ENCODE measurements at places on chromosomes 4 and X.
A peak's percentile ranks its signal among the peaks of the same experiment; 100 is the strongest.

GRCh38 chrX:46637938-46638337 lies 64.4 kb downstream of the CHST7 start:
- DNase-seq = no peak

DNA sequence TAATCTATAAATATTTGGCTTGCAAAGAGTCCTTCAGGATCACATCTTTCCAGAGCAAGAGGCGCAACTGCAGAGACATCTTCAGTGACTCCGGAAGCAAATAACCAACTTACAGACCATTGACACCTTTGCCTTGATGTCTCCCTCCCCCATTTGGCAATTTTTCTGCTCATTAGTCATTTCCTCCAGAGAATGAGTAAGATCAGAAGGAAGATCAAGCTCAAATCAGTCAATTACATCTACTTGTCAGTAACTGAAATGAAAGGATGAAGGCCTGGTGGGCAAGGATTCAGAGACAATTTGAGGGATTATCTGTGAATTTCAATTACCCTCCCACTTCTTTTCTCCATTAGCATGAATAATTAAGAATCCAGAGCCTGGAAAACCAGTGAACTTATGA lies 665.6 kb upstream of the CPEB2 start:
- DNase-seq = no peak

DNA sequence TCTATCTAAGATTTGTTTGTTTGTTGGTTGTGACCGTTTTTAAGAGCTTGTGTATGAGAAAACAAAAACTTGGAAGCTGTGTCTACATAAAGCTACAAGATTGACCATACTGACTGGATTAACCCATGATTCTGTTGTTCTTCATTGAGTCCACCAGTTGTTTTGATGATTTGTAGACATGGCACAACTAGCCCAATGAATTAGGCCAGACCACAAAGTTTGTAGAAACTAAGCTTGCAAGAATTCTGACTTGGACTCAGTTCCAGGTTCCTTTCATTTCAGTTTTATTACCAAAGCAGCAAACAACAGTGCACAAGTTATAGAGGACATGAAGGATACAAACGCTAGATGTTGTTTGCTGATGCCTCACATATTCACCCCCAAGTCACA lies 119.3 kb downstream of the RASGEF1B start:
- DNase-seq = no peak

- DNase-seq = no peak
Measured at GRCh38 chr4:105430811-105431210, 43.1 kb downstream of the PPA2 start.

GRCh38 chrX:151391722-151392121 lies 5.3 kb upstream of the VMA21 start:
- no peak for DNase-seq

- peak; percentile 62 for DNase-seq
Measured at GRCh38 chr4:1628892-1629698, 55.0 kb downstream of the FAM53A start.

DNA sequence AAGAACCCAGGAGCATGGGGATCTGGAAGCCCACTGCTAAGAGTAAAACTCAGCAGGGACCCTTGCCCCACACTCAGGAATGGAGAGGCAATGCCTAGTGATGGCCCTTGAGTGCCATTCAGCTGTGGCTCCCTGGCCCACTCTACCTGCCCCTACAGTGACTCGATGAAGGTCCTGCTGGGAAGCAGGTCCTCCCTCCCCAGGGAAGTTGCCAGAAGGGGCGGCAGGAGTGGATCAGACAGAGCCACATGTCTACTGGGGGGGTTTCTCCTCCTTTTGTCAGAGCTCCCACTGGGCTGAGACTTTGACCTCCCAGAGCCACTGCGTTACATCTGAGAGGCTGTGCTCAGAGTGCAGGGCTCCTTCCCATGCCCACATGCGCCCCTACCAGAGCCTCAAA lies 1.2 kb downstream of the SLC10A3 start:
- no peak for DNase-seq

DNA sequence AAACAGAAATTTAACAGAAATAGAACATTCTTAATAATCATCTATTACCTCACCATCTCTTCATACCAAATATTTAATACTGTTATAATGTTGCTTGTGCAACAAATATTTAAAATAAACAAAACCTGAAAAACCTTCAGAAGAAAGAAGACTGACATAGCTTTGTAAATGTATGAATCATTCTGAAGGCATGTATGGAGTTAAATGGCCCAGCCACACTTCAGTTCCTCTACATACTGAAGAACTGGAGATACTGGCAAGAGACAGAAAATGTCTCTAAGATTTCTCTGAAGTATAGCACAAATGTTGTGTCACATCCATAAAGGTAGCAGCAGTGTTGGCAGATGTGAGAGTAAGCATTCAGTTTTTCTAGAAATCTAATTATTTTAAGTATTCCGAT lies 275.3 kb upstream of the FGF13 start:
- no peak for DNase-seq

- peak; percentile 50 for DNase-seq
Measured at GRCh38 chr4:145956288-145956890, 17.8 kb upstream of the ZNF827 start.

GRCh38 chr4:121177246-121178137 lies 13.4 kb upstream of the TNIP3 start:
- DNase-seq = no peak

- no peak for DNase-seq
Measured at GRCh38 chrX:149506349-149506748, 1.2 kb upstream of the IDS start.

GRCh38 chrX:131054906-131055305 lies 3.2 kb upstream of the ARHGAP36 start:
- DNase-seq = no peak

DNA sequence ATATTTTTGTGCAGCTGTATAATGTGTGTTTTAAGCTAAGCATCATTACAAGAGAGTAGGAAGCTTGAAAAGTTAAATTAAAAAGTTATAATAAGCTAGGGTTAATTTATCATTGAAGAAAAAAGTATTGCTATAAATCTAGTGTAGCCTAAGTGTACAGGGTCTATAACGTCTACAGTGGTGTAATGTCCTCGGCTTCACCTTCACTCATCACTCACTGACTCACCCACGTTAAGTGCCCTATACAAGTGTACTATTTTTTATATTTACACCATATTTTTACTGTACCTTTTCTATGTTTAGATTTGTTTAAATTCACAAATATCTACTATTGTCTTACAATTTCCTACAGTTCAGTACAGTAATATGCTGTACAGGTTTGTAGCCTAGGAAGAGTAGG lies 23.5 kb downstream of the ARAP2 start:
- no peak for DNase-seq

- no peak for DNase-seq
Measured at GRCh38 chr4:10051517-10052135, 30.3 kb upstream of the SLC2A9 start.

DNA sequence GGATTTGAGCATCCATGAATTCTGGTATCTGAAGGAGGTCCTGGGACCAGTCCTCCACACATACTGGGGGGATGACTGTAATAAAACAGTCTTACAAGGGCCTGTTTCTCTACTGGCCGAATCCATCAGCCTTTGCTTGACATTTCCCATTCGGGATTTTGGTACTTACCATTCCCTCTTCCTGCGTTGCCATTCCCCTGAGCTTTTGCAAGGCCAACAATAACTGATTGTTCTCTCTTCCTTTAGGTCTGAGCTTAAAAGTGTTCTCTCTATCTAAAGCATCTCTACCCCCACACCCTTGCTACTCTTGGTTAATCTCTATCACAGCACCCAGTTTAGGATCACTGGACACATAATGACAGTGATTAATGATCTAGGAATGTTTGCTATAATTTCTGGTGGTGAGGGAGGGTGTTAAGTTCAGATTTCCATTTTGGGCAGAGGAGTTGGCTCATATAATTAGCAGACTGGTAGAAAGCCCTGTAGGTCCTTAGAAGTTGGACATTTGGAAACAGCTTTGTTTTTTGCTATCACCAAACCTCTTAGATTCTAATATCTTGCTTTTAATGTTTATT lies 29.4 kb downstream of the TMA16 start:
- no peak for DNase-seq
